ENCODE measurements at places on chromosomes 5 and 9. TPM values are rescaled to one million over a fixed set of nuclear protein-coding genes. Genes with fewer than 3 reads are reported as not detected.

GRCh38 chr9:95460518-95461164 lies 56.1 kb downstream of the PTCH1 start:
- no peak overlapping the region for H3K27ac ChIP-seq
- no peak for DNase-seq
- peaks cover 14% of the 10 kb centered on the region for H3K4me1 ChIP-seq

WDR38 gene
- total RNA-seq: not detected

DNA sequence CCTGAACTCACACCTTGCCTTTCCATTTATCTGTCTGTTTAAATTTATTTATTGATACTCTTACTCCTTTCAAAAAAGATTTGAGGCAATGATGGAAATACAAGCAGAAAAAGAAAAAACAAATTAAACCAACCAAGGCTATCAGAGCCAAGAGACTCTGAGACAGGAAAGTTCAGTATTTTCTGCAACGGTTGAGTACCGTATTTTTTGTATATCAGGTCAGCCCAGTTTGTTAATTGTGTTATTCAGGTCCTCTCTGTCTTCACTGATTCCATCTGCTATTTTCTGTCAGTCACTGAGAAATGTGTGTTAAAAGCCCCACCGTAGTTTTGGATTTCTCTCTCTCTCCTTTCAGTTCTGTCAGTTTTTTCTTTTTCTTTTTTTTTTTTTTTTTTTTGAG lies 134.5 kb upstream of the SMIM23 start:
- peaks cover 2% of the 10 kb centered on the region for H3K27me3 ChIP-seq
- no peak overlapping the region for H3K4me3 ChIP-seq
- no peak overlapping the region for H3K27ac ChIP-seq
- H3K36me3 ChIP-seq: no peaks in the 10 kb centered on the region
- DNase-seq: no peak

DNA sequence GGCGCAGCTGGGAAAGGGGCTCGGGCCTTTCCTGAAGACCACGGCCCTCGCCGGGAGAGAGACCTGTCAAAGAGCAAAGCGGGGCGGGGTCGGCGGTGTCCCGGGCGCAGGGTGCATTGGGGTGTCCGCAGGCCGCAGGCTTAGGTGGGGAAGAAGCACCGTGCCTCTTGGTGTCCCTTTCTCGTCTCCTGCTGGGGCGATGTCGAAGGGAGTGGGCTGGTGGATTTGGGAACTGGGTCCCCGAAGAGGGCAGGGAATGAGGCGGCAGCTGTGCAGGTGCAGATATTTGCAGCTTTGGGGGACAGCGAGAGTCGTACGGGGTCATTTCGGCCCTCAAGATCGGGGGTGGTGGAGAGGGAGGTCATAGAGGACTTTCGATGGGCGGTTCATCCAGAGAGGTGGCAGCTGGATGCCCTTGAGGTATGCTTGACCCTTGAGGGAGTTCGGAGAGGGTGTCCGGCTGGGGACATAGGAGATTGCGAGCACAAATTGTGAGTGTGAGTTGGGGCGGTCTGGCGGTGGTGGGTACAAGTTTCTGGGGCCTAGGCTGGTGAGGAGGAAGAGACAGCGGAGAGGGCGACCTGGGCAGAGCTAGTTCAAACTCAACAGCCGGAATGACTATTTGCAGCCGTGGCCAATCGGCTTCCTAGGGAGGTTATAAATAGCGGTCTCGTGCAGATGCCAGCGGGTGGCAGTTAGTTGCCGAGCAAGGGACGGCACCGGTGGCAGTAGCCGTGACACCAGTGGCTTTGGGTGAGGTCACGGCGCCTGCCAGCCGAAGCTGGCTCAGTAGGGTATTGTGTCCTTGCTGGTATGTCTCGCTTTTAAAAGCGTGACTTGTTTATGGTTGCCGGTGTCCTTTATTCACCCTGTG lies 601 bp downstream of the NNT start:
- DNase-seq: peak; percentile 96
- peak overlapping the region; percentile 90 for H3K4me3 ChIP-seq
- peaks cover 10% of the 10 kb centered on the region for H3K4me1 ChIP-seq

DNA sequence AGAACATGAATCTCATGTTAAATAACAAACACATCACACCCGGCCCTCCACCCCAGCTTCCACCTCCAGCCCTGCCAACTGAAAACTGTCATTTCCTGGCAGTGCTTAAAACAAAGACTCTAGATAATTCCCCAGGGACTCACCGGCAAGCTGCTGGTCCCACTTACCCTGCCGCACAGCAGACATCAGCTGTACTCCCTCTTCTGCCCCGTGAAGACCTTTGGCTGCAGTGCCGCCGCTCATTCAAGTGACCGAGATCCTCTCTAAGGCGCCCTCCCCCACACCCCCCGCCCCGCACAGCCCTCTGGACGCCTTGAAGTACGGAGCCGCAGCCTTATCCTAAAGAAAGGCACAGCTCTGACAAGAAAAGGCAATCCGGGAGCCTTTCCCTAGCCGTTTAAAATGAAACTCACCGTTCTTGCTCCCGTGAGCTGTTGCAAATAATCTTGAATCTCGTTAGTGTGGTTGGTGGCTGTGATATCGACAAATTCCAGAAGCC lies 434 bp downstream of the GLRX start:
- peak overlapping the region; percentile 82 for H3K4me3 ChIP-seq
- peaks cover 2% of the 10 kb centered on the region for H3K36me3 ChIP-seq
- H3K4me1 ChIP-seq: peaks cover 59% of the 10 kb centered on the region
- H3K27me3 ChIP-seq: no peaks in the 10 kb centered on the region

DNA sequence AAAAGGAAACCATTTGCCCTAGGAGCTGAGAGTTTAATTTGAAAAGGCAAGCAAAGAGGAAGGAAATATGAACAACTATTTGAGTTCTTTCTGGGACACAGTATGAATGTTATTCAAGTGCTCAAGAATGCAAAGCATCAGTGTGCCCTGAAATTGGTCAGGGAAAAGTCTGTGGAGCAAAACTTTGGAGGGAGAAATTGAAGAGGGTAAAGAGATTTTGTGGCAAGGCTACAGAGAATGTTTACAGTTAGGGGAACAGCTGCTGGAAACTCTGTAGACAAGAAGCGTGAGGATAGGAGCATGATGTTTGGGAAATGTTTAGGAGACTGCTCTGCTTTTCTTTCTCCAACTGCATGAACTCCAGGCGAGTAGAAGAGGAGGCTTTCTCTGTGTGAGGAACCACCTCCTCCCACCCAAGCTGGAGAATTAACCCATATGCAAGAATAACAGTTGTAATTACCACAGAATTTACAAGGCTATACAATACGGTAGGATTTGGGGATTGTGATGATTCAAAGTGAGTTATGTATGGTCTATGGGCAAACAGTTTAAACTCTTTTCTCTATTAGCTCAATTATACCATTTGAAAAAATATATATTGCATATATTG lies 75.4 kb upstream of the IL7R start:
- no peaks in the 10 kb centered on the region for H3K27me3 ChIP-seq
- peak overlapping the region; percentile 42 for H3K27ac ChIP-seq
- H3K36me3 ChIP-seq: no peaks in the 10 kb centered on the region
- peak; percentile 75 for DNase-seq

DNA sequence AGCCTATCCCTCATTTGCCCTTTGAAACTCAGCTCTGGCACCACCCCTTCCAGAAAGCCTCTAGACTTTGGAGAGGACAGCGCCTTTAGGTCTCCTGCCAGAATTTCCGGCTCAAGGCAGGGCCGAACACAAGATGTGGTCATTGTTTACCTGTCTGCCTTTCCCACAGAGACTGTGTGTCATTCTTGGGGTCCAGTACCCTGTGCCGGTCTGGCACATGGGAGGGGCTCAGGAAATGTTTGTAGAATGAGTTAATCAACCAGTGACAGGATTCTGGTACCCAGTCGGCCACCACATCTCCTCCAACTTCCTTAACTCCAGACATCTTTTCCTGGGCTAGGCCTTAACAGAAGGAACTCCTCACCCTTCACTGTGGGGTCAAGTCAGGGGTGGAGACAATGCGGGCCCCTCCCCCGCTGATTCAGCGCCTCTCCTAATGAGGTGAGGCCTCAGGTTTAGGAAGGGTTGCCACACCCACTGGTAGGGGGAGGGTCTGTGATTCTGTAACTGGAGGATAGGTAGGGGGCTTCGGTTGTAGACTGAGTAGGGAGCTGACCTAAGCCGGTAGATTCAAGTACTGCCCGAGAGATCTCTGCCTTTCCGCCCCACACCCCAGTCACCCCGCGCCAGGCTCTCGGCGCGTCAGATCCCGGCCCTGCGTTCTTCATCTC lies 29.3 kb downstream of the PCDH1 start:
- H3K4me1 ChIP-seq: peaks cover 9% of the 10 kb centered on the region
- no peaks in the 10 kb centered on the region for H3K36me3 ChIP-seq
- no peaks in the 10 kb centered on the region for H3K27me3 ChIP-seq
- no peak overlapping the region for H3K27ac ChIP-seq
- DNase-seq: peak; percentile 92
- H3K4me3 ChIP-seq: peak overlapping the region; percentile 79

DNA sequence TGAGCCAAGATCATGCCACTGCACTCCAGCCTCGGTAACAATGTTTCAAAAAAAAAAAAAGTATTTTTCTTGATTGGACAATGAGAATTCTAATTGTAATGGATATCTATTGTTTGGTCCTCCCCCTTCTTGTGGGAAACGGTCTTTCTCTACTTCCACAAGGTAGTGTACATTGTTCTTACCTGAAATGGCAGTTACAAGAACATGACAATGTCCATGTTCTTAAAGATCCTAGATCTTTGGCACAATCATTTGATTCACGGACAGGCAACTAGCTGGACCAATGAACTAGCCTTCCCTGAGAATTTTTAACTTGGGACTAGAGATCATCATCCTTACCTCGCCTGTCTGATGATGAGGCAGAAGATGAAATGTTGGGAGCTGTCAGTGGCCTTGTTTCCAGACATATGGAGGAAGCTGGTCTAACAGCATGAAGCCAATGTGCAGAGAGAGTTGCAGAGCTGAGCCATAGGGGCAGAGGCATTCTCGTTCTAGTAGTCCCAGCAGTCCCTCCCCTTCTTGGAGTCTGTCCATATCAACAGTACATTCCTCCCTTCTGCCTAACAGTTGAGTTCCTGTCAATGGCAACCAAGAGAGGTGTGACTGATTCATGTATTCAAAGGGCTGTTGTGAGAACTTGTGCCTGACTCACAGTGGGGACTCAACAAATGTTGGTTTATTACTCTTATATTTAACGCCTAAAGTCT lies 2.1 kb upstream of the MARCHF6 start:
- H3K27ac ChIP-seq: no peak overlapping the region
- H3K27me3 ChIP-seq: no peaks in the 10 kb centered on the region
- peaks cover 19% of the 10 kb centered on the region for H3K4me1 ChIP-seq
- H3K4me3 ChIP-seq: no peak overlapping the region

DNA sequence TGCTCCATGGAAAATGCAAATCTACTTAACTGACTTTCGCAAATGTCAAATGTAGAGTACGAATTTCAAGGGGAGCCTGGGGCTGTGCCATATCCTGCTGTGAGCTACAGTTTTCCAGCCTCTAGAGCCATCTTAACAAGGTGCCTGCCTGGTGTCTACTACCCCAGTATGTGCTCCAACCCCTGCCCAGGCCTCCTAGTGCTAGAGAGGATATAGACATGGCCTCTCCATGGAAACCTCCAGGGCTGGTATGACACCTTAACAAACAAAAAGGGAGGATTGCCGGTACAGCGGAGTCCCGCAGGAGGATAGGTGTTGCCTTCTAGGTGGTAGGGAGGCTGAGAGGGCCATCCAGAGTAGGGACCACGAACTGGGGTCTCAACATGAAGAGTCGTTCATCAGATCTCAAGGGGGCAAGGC lies 13.6 kb upstream of the IL3 start:
- H3K4me3 ChIP-seq: no peak overlapping the region
- no peaks in the 10 kb centered on the region for H3K4me1 ChIP-seq
- no peaks in the 10 kb centered on the region for H3K36me3 ChIP-seq
- no peak for DNase-seq

DNA sequence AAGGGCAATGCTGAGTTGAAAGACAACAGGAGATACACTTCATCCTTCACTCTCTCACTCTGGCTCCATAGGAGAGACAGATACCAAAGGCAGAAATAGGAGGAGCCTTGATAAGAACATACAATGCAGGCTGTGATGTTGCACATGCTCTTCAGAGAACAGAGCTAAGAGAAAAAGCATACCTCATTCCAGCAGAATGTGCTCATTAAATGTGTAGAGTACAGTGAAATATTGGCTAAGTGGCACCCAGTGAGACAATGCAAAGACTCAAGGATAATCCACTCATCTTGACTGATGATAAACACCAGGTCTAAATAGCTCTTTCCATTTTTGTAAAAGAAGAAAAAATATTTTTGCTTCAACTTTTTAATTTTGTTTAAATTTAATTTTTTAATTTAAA lies 139.7 kb downstream of the OR2K2 start:
- H3K4me3 ChIP-seq: no peak overlapping the region
- no peaks in the 10 kb centered on the region for H3K4me1 ChIP-seq
- H3K27me3 ChIP-seq: no peaks in the 10 kb centered on the region
- no peak overlapping the region for H3K27ac ChIP-seq

GRCh38 chr9:128007566-128008138 lies 26.9 kb upstream of the EEIG1 start:
- no peak overlapping the region for H3K4me3 ChIP-seq
- no peaks in the 10 kb centered on the region for H3K27me3 ChIP-seq
- peaks cover 6% of the 10 kb centered on the region for H3K4me1 ChIP-seq
- peak; percentile 50 for DNase-seq
- no peaks in the 10 kb centered on the region for H3K36me3 ChIP-seq

DNA sequence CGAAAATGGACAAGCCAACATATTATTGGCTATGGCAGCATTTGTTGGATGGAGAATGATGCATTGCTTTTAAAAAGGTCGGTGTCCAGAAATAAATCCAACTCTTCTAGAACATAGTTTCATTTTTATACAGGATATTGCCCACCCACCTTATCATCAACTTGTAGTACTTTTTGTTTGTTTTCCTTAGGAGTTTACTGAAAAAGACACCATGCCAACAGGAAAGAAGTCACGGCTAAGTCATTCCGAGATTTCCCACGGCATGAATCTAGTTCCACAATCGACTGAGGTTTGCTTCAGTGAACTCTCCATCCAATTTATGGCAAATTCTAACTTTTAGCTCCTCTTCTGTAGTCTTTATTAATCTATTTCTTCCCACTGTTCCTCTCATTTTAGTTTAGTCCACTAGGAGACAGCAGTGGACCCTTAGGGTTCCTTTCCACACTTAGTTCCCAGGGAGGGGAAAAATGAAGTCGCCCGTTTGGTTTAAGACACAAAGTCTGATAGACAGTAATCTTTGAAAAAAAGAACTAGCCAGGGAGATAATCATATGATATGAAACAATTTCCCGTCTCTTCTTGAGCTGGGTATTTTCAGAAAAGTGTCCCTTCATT lies 237.5 kb downstream of the AP3B1 start:
- no peaks in the 10 kb centered on the region for H3K27me3 ChIP-seq
- H3K36me3 ChIP-seq: no peaks in the 10 kb centered on the region
- H3K4me3 ChIP-seq: no peak overlapping the region
- DNase-seq: no peak

GRCh38 chr5:32014096-32014745 lies 159.9 kb downstream of the GOLPH3 start:
- H3K36me3 ChIP-seq: no peaks in the 10 kb centered on the region
- H3K27ac ChIP-seq: no peak overlapping the region
- H3K4me3 ChIP-seq: no peak overlapping the region

SRA1 gene
- 35.7 TPM for total RNA-seq

Data from osteoblast (primary cell).